ENCODE measurements at places on chromosomes 4 and X. TPM values are rescaled to one million over a fixed set of nuclear protein-coding genes. Genes with fewer than 3 reads are reported as not detected.

DNA sequence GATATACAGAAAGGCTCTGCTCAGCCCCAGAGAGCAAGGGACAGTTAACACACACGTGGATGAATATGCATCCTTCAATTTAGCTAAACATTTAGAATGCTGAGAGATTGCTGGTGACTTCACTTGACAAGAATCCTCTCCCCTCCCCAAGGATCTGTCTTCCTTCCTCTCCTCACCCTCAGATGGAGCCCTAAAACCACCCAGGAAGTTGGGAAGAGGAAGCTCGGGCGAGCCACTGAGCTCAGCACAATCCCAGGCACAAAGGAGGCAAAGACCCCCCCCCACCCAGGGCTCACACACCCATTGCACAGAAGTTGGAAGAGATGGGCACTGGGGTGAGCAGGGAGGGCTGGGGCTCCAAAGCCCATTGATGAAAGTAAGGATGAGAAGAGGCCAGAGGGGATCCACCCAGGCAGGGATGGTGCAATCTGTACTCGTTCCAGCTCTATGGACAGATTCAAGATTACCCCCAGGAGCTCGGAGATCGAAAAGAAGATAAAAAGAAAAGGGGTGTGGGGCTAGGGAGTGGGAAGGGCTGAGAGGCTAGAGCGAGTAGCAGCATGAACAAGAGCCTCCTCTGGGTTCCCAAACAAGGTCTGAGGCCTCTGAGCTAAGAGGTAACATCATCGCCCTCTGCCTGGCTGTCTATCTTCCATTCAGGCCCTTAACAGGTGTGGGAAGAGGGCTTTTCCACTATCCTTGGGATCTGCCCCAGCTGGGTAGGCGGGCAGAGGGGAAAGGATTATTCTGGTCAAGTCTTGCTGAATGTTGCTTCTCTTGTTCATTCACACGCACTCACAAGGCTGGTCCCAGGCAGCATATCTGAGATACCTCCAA, 1.2 kb downstream of the TFE3 start:
- no peak for DNase-seq

DNA sequence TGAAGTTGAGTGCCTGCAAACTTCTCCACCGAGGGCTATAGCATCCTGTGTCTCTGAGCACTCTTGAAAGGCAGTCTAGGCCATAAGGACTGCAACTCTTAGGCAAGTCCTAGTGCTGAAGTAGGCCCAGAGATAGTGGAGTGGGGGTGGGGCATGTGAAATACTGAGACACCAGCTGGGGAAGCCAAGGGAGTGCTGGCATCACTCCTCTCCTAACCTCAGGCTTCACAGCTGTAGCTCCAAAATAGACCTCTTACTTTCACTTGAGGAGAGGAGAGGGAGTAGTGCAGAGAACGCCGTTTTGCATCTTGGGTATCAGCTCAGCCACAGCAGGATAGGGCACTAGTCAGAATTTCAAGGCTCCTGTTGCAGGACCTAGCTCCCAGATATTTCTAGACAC, 56.2 kb upstream of the CYSLTR1 start:
- DNase-seq, result no peak

The GPR50 gene
- total RNA-seq, result not detected

The AFF2 gene
- 2.3 TPM for total RNA-seq

The PRKG2 gene
- not detected for total RNA-seq

Data from ascending aorta (tissue), 2 donors.